WTC11 (cell line): ENCODE measurements at places on chromosomes 5 and 9. TPM values are rescaled to one million over a fixed set of nuclear protein-coding genes. Genes with fewer than 3 reads are reported as not detected.

DNA sequence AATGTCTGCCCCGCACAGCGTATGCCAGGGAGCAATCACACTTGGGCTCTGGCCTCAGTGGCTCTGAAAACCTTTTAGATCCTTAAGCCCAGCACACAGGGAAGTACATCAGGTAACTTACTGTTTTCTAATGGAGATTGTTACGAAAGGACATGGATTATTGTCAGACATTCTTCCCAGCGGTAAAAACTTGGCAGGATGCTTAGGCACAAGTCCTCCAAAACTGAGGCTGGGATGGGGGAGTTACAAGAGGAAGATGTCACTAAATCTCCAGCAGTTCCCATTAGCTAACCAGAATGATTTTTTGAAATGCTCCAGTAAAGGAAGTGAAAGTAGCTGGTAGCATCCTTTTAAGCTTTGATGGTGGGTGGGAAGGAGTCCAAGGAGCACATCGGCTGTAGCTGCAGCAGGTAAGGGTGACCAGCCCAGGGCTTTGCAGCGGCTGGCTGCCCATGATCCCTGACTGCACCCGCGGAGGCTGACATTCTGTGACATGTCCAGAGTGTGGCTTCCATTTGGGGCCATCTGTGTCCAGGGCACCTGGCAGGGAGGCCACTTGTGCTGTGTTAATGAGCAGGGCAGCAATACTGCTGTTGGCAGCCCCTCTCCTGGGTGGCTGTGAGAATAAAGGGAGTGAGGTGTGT lies 165.8 kb downstream of the GADD45G start:
- no peak for DNase-seq

The SLC6A3 gene
- 0.53 to 0.74 TPM (median 0.64 TPM) in 3 replicates for total RNA-seq

- no peak for DNase-seq
These were observed 819 bp downstream of the LCN2 start for GRCh38 chr9:128149951-128150593.

DNA sequence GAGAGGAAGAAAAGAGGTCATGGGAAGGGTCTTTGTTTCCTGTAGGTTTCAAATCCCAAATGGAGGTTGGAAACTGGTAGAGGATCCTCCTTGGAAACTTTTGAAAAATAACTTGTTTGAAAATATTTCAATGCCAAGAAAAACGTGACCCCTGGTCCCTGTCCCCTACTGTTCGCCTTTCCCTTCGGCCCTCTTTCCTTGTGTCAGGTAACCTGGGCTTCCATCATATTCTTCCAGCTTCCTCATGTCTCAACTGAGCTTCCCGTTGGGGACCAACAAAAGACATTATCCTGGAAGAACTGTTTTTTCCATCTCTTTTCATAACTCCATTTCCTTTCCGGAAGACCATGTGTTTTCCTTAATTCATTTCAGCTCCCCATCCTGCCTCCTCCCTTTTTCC lies 266.8 kb upstream of the ANKRD55 start:
- no peak for DNase-seq

DNA sequence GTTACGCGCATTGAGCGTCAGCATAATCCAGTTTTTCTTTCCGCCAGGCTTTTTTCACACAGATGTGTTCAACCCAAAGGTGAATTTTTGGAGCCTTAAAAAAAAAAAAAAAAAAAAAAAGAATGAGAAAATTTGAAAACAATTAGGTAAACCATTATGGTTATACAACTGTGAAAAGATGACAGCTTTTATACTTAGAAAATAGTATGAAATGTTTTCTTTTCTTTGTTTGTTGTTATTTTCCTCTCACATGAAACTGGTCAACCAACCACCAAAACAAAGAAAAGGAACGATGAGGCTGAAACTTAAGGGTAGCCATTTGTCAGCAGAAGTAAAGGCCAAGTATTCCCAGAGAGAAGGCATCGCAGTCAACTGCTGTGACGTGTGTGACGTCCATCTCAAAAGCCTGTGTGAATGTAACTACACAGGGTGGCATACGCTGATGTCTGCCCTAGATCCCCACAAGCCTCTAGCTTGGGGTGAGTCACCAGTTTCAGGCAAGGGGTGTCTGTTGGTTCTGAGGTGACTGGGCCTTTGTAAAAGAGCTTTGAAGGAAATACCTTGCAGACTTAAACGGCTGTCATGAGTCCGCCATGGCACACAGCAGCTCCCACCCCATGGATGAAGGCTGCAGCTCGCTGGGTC lies 182.9 kb downstream of the AOPEP start:
- no peak for DNase-seq

DNA sequence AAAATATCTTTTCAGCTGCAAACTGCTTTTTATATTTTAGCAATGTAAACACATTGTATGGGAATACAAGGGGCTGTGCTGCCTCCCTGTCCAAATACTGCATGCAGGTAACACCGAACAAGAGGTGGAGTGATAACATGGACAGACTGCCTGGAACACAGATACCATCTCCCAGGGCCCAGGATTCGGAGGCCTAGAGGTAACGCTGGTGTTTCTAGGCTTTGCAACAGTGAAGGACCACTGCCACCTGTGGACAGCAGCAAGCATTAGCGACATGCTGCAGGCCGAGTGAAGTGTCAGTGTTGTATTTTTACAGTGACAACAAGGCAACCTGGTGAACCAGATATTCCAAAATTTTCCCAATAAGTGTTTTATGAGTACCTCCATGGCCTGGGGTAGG lies 379.1 kb downstream of the DMRT2 start:
- DNase-seq: peak; percentile 58

The CCNJL gene
- total RNA-seq: 27.9 to 31.3 TPM (median 28.6 TPM) in 3 replicates

DNA sequence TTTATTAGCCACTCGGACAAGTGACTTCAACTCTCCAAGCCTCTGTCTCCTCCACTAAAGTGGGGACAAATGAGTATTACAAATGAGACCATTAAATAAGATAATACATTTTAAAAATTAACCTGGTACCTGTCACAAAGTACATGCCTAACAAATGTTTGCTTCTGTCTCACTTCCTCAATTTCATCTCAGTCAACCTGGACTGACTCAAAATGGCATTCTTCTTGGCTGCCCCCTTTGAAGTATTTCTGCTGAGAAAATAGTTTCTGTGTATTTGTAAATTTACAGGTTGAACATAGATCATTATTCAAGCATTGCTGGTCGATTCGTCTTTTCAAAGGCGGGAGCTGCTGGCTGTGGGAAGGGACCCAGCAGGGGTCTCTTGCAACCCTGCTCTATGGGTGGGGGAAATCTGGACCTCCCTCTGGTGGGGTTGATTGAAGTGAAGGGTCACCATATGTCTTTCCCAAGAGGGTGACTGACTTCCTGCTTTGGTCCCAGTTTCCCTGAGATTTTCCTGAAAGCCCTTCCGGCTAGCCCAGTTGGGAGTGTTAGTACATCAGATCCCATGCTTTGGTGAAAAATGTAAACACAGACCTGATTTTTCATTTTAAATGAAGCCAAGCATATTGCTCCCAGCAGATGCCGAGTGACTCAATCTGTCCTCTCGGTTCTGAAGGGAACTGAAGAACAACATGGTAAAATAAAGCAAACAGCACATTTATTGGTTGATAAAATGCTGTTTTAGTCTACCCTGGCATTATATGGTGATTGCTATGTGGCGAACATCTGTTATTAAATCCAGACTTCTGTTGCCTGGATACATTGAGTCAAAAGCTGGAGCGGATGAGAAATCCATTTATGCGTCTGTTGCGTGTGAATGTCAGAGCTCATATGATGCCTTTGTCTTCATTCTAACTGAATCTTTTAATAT lies 73.0 kb downstream of the KCNIP1 start:
- no peak for DNase-seq

DNA sequence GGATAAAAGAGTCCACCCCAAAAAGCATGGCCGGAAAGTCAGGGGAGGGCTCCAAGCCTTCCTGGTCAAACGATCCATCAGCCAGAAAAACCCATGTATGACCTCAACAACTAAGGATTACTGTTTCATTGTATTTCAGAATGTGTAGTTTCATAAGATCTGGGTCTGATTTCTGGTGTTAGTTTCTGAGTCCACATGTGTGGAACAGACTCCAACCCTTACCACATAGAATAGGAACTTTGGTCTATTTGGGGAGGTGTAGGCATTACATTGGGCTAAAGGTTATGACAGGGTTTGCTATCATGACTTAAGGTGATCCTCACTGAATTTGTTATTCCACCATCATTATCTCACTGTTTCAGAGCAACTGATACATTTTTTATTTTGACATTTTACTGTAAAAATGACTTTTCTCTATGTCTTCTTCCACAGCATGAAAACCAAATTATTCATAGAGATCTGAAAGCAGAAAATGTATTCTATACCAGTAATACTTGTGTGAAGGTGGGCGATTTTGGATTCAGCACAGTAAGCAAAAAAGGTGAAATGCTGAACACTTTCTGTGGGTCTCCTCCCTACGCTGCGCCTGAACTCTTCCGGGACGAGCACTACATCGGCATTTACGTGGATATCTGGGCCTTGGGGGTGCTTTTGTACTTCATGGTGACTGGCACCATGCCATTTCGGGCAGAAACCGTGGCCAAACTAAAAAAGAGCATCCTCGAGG lies 33.5 kb downstream of the HMGCS1 start:
- no peak for DNase-seq

GRCh38 chr9:78596346-78596745 lies 299.4 kb downstream of the PSAT1 start:
- DNase-seq: no peak

The SPINK1 gene
- 5.4 to 10.6 TPM (median 5.5 TPM) in 3 replicates for total RNA-seq

- peak; percentile 59 for DNase-seq
These were observed 357.9 kb upstream of the CCNH start for GRCh38 chr5:87770601-87771121.

DNA sequence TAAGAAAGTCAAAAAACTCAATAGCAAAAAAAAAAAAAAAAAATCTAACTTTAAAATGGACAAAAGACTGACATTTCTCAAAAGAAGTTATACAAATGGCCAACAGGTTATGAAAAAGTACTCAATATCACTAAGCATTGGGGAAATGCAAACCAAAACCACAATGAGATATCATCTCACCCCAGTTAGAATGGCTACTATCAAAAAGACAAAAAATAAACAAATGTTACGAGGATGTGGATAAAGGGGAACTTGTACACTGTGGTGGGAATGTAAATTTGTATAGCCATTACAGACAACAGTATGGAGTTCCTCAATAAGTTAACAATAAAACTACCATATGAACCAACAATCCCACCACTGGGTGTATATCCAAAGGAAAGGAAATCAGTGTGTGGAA lies 37.2 kb downstream of the ENC1 start:
- no peak for DNase-seq

GRCh38 chr9:114603248-114603647 lies 7.8 kb upstream of the TMEM268 start:
- no peak for DNase-seq

The SLC45A2 gene
- total RNA-seq: not detected in 3 replicates

The FAM200C gene
- 5.4 to 7.2 TPM (median 6.3 TPM) in 3 replicates for total RNA-seq

DNA sequence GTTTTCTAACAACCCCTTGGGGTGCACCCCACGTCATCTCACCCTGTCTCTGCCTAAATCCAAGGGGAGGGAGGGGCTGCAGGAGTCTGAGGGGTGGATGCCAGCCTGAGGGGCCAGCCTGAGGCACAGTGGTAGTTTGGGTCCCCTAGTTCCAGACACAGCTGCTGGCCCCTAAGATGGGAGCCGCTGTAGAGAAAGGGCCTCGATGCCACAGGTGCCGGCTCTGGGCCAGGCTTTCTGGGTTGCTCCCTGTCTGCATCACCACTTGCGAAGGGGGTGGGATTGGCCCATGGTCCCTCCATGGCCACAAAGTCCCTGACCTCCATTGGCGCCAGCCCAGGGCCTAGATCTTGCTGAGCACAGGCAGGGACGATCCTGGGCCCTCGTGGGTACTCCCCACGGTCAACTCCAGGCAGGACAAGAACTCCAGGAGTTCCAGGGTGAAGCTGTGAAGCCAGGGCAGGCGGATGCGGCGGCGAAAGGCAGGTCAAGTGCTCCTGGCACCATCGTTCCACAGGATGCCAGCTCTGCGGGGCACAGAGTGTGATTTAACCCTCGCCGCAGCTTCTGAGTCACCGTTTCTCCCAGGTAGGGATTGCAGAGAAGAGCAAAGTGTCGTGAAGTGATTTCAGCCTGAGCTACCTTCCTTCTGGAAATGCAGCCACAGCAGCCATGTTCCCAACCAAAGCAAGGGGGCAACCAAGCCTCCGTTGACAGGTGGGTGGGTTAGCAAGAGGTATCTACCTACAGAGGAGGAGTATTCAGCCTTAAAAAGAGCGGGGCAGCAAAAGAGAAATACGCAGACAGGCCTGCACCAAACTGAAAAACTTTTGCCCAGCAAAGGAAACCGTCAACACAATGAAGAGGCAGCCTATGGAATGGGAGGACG lies 41.6 kb upstream of the EXOC3 start:
- DNase-seq: no peak

- no peak for DNase-seq
These were observed 41.9 kb downstream of the LURAP1L start for GRCh38 chr9:12816656-12817101.

DNA sequence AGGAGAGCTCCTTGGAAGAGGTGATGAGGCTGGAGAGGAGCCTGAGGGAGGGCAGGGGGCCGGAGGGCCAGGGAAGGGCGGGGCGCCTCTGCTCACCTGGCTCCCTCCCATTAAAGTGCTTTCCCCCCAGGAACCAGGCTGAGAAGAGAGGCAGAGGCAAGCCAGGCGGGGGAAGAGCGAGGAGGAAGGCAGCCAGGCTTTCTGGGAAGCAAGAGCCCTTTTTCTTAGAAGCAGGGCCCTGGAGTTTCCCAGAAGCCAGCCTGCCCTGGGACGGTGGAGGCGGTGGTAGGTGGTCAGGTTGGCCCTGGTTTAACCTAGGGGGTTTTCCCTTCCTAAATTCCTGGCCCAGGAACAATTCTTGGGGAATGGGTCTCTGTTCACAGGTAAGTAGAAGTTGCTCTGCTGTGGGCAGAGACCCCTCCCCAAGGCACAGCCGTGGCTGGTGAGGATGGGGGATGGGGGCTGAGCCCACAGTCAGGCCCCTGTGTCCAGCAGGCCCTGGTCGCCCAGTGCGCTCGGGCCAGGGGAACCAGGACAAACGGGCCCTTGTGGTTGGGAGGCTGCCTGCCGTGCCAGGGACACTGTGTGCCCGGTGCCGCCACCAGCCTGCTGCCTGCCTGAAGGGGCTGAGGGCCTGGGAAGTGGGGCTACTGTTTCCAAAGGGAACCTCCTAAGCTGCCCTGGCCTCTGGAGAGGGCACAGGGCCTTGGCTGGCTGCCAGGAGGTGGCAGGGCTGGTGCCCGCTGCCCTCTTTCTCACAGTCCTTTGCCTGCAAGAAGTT lies 16.6 kb upstream of the RALGDS start:
- no peak for DNase-seq

- DNase-seq: no peak
These were observed 3.1 kb downstream of the RNF38 start for GRCh38 chr9:36396985-36397384.

DNA sequence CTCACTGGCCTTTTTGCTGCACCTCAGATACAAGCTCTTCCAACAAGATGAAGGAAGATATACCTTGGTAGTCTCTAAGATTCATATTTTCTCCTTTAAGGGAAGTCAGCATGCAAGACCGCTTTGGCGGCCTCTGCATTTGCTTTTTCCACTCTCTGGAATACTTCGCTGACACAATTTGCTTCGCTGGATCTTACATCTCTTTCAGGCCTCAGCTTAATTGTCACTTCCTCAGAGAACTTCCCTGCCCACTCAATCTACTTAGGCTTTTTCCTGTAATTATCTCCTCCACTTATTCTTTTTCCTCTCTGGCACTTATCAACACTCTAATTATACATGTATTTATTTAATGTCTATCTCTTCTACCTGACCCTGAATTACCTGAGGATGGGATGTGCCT lies 1131.1 kb upstream of the WWC1 start:
- no peak for DNase-seq
